ENCODE measurements at places on chromosomes 11 and 22.

DNA sequence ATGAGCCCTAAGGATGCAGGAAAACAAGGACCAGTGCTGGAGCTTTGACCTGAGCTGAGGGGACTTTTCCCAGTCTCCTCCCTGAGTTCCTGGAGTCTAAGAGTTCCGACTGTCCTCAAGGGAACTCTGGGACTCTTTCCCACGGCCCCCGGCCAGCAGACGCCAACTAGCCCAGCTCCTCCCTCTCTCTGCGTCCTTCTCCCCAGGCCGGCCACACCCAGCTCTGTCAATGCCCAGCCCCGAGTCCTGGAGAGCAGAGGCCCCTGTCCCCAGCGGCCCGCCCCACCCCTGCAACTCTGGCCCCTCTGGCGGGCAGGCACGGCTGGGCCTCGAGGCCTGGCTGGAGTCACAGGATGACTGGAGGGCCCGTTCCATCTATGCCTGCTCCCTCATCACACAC is 29.8 kb downstream of the NECTIN1 start:
- no peak for DNase-seq

DNA sequence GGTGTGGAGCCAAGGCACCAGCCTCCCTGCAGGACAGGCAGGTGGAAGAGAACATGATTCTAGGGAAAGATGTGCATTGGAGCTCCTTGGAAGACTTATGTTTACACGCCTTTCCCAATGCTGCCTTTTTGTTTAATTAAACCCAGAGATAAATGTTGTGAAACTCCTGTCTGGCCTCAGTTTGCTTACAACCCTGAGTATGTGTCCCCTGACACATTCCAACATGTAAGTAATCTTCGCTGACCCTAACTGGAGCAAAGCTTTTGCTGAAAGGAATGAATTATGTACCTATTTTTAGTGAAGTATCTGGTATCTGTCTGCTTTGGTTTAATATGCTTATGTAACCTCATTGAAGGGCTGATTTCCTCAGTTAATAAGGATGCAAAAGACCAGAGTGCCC is 56.7 kb downstream of the APIP start:
- DNase-seq, result no peak

DNA sequence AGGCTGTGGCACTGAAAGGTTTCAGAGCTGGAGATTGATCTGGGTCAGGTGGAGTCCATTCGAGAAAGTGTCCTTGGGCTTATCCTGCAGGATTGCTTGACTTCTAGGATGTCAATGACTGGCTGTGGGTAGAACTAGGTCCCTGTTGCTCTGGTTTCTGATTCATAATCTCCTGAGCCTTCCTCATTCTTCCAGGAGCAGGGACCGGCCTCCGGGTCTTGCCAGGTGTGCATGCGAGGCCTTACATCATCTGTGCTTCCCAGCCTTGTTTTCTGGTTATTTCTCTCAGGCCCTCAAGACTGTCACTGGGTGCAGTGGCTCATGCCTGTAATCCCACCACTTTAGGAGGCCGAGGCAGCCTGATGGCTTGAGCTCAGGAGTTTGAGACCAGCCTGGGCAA is 33.3 kb upstream of the SORL1-AS1 start:
- no peak for DNase-seq

- DNase-seq, result no peak
Measured at GRCh38 chr11:126488591-126489370, 133.3 kb downstream of the ST3GAL4 start.

DNA sequence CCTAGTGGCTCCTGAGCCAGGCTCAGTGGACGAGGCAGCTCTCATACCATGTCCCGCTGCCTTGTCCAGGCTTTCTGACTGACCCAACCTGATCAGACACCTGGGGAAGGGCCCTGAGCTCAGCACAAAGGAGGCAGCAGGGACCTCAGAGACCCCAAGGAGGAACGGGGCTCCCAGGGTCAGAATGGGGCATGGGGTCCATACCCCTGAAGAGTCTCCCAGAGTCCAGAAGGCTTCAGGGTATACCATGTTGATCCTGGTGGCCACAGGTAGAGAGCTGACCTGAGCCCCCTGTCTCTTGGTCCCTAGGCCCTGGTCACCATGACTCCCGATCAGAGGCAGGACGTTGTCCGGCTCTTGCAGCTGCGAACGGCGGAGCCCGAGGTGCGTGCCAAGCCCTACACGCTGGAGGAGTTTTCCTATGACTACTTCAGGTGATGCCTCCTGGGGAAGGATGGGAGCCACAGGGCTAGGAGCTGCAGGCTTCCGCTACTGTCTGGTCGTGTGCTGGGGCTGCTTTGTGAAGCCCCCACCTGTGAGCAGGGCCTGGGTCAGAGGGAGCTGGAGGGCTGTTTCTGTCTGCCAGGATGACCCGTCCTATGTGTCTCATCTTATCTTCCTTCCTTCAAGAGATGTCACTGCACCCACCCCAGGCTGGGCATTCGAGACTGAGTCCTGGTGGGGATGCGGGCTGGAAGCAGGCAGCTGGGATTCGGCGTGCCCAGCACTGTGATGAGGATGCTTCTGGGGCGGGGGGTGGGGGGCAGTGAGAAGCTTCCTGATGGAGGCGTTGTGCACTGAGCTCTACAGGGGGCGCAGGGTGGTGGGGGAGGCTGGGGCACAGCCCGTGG is 74.2 kb downstream of the MYO7A start:
- DNase-seq, result no peak

- DNase-seq, result no peak
Measured at GRCh38 chr11:96036863-96037262, 113.0 kb upstream of the MTMR2 start.

GRCh38 chr11:71322192-71322735 is 69.9 kb upstream of the SHANK2 start:
- DNase-seq, result no peak

- DNase-seq, result no peak
Measured at GRCh38 chr11:36464720-36465119, 45.4 kb downstream of the TRAF6 start.

DNA sequence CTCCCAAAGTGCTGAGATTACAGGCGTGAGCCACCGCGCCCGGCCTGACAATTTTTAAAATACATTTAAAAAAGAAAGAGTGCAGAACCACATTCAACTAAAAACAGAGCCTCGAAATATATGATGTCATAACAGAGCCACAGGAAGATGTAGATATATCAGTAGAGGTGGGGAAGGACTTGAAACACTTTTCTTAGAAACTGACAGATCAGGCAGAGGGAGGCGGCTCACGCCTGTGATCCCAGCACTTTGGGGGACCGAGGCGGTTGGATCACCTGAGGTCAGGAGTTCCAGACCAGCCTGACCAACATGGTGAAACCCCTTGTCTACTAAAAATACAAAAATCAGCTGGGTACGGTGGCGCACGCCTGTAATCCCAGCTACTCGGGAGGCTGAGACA is 7.0 kb downstream of the MLC1 start:
- DNase-seq, result no peak

GRCh38 chr22:37167176-37167980 is 17.7 kb upstream of the IL2RB start:
- DNase-seq, result no peak

GRCh38 chr11:66464916-66465315 is 1.8 kb upstream of the PELI3 start:
- DNase-seq, result no peak

DNA sequence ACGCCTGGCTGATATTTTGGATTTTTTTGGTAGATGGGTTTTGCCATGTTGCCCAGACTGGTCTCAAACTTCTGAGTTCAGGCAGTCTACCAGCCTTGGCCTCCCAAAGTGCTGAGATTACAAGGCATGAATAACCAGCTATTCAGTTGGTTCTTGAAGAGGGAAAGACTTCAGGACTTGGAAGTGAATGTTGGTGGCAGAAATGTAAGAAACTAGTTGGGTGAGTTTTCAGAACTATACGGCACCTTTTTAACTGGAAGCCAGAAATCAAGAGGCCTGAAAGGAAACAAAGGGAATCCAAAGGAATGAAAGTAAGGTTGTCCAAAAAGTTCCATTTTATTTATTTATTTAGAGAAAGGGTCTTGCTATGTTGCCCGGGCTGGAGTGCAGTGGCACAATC is 2.9 kb downstream of the POGLUT3 start:
- no peak for DNase-seq

DNA sequence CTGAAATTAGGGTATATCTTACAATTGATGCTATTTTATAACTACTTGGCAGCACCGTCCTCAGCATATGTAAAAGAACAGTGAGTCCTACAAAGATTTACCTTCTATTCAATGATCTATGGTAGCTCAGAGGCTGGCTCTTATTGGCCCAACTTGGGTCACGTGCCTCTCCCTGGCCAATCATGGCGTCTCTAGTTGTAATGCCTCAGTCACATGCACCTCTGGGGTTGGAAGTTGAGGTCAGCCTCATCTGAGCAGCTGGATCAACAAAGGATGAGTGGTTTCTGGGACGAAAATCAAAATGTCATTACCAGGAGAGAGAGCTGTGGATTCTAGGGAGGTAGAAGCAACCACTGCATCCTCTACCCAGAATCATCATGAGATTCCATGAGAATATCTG is 22.9 kb upstream of the ASPHD2 start:
- no peak for DNase-seq

DNA sequence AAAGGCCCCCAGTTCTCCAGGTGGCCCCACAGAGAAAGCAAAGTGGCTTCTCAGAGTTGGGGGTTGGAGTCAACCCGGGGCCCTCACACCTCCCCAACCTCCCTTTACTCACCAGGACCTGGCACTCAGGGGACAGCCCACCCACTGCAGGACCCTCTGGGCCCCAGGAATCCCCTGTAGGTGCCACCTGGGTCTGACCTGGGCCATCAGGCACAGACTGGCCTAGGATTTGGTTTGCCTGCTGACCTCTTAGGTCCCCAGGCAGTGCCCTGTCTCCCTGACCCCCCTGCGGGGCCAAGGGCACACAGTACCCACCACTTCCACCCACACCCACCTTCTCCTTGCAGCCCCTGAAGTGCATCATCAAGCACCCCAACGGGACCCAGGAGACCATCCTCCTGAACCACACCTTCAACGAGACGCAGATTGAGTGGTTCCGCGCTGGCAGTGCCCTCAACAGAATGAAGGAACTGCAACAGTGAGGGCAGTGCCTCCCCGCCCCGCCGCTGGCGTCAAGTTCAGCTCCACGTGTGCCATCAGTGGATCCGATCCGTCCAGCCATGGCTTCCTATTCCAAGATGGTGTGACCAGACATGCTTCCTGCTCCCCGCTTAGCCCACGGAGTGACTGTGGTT is 16.0 kb downstream of the POLR3H start:
- no peak for DNase-seq

DNA sequence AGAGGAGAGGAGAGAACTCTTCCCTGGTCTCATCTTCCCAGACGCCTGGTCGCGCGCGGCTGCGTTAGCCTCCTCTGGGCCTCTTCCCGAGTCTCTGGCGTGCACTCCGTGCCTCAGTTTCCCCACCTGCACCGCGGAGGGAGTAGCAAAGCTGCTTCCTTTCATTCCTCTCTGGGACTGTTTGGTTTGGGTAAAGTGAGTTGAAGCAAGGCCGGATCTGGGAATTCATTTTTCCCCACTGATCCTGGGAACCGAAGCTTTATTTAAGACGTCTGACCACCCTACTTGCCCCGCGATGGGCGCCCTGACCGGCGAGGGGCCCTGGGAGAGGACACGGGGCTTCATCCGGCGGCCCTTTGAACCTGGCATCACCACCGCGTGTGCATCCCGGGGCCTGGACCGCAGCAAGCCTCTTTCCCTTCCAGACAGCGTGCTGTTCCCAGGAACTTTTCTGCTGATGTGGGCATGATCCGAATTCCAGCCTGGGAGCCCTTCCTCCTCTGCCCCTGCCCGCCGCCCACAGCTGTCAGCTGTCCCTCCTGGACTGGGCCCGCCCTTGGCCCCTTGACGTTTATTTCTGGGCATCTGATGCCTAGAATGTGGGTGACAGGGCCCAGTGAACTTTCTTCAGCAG is 758 bp downstream of the LDLRAD3 start:
- no peak for DNase-seq

DNA sequence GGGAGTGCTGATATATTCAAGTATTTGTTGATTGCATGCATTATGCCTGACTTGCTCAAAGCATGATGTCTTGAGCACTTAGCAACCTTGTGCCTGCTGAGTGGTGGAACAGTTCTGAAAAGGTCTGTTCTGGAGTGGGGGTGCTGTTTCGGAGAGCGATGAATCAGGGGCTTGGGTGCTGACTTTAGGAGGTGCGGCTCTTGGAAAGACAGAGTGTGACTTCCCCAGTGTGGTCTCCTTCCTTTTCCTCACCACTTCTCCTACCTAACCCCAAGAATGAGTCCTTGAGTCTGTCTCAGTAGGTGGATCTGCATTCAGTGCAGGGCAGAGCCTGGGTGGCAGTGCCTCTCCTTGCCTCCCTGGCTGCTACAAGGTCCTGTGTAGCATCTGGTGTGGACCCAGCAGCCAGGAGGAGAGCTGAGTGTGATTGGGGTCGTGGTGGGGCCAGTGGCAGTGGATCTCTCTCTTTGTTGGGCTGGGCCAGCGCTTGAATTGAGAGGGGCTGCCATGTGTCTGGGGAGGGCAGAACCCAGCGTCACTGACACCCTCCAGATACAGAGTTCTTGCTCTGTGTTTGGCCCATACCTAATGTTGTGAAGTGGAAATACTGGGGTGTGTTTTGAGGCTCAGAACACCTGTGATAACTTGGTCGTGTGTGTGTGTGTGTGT is 35.9 kb downstream of the ST3GAL4 start:
- no peak for DNase-seq

- DNase-seq, result no peak
Measured at GRCh38 chr22:36351921-36352802, 35.6 kb downstream of the MYH9 start.

DNA sequence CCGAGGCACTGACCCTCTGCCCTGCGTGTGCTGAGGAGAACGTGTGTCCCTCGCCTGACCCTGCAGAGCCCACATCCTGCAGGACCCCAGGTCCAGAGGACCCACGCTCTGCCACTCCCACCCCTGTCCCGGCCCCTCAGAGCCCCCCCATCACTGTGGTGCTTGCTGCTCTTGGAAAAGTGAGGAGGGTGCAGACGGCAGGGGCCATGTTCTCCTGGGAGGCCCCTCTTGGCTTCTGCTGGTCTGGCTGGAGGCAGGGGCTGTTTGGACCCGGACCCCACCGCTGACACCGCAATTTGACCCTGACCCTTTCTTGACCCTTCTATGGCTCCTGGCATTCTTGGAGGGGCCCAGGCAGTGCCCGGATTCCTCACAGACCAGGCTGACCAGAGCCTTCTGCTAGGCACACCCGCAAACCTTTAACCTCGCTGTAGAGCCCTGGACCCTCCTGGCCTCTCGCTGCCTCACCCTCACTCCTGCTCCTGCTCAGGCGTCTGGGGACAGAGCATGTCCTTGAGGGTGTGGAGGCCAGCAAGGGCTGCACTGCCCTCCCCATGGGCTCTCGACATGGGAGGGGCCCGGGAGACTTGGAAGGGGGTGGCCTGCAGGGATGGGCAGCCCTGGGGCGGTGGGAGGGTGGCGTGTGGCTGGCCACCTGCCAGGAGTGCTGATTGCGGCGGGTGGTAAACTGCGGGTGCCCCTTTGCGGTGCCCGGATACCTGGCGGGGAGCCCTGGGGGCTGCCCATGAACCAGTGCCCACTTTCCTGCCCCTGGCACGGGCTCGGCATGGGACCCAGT is 37.0 kb upstream of the MUC5AC start:
- DNase-seq, result no peak

All from activated CD8-positive, alpha-beta memory T cell treated with anti-CD3 and anti-CD28 coated beads for 4 hours (primary cell).